ENCODE measurements at places on chromosomes 1 and 21.

GRCh38 chr1:6384962-6385361 lies 8.6 kb downstream of the ACOT7 start:
- DNase-seq: no peak

DNA sequence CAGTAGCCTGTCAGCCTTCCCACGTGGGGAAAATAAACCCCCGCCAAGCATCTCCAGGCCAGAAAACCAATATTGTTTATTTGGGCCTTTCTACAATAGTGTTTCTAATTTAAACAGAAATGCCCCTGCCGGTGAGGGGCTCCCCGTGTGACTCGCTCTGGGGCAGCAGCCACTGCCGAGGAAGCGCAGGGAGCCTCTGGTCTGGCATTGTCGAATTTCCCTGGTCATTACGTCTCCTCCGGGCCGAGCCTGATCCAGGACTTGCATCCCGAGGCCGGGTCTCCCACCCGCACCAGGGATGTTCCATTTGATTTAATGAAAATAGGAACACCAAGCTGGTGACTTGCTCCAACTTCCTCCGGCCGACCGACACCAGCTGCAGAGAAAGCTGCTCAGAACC lies 20.5 kb downstream of the PRDM16 start:
- DNase-seq: no peak

GRCh38 chr1:182598296-182598695 lies 5.9 kb downstream of the RGS16 start:
- no peak for DNase-seq

DNA sequence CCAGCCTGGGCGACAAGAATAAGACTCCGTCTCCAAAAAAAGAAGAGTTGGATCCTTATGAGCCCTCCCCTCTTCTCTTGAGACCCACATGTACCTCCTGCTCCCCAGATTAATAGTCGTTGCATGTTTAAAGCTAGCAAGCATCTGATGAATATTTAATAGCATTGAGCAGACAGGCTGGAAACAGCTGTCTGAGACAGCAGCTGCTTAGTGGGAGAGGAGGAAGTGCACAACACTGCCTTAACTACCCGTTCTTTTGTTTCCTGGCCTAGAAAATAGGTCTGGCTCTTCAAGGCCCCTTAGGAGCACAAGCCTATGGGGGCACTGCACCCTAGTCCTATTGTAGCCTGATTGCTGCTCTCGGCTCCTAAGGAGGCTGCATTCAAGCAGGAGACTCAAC lies 17.3 kb upstream of the TMEM39B start:
- DNase-seq: no peak

- DNase-seq: no peak
Measured at GRCh38 chr1:21335750-21336224, 45.5 kb upstream of the ECE1 start.
